ENCODE measurements at places on chromosomes 16 and 17.

- no peak for DNase-seq
These were observed 204.7 kb downstream of the HS3ST4 start for GRCh38 chr16:25896411-25896810.

DNA sequence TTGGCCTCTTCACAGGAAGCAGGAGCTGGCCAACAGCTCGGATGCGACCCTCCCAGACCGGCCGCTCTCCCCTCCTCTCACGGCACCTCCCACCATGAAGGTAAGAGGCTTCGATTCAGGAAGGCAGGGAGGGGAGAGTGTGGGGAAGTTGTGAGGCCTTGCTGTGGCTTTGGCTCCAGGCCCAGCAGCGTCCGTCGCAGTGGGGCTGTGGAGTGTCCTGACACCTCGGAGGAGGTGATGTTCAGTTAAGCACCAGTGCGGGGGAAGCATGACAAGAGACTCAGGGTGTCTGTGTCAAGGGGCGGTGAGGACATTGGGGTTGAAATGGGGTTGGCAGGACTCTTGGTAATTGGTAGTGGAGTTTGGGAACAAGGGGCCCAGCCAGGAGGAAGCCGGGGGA, 109.0 kb downstream of the RAP1GAP2 start:
- no peak for DNase-seq

DNA sequence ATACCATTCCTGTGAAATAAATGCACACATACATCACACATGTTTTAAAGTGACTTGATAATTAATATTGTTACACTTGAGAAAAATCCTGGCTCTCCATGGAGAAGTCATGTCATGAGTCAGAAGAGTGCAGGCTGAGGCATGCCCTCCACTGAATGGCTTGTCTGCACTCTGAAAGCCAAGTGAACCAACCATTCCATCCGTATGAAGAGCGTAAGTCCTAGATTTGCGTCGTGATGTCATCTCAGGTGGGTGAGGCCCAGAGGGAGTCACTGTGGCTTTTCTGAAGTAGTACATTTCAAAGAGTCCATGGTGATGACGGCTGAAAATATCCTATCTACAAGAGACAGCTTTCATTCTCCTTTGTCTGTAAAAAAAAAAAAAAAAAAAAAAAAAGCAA, 83.5 kb upstream of the IRX5 start:
- peak; percentile 1 for DNase-seq

- DNase-seq = no peak
These were observed 12.5 kb upstream of the TXNDC11 start for GRCh38 chr16:11755022-11755760.

DNA sequence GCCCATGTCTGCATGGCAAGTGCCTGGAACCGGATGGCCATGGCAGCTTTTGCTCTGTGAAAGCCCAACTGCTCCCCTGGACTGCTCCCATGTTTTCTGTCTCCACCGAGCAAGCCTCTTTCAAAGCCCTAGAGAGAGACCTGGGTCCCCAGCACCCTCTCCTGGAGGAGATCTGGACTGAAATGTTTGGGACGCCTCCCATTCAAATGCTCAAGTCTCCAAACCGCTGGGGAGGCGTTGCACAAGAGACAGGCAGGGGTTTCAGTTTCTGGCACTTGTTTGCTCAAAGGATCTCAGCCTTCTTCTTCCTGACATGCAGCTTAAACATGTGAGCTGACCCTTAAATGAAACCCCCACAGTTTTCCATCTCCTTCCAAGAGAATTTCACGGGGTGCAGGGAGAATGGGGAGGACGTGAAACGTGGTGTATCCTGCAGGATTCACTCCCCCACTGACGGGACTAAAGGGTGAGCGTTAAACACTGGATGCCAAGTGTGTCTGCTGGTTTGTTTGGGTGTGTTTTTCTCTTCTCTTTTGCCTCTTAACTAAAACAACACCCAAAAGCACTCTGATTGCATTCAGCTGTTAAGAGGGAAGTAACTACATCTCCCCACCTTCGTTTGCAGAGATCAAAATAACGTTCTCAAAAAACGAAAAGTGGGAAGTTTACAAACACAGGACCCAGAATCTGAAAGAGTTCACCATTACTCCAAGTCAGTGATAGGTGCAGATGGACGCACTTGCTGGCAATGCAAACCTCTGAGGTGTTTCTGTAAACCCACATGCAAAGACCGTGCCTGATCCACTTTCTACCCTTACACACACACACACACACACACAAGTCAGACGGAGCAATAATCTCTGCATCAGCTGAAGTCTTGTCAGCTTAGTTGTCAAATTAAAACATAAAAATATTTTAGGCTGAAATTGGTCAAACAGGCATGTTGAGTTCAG, 256.9 kb downstream of the C16orf95 start:
- DNase-seq = no peak

- DNase-seq = no peak
These were observed 8.8 kb downstream of the MAP3K3 start for GRCh38 chr17:63631062-63631461.

GRCh38 chr16:77331043-77331442, 103.8 kb downstream of the ADAMTS18 start:
- DNase-seq = no peak

DNA sequence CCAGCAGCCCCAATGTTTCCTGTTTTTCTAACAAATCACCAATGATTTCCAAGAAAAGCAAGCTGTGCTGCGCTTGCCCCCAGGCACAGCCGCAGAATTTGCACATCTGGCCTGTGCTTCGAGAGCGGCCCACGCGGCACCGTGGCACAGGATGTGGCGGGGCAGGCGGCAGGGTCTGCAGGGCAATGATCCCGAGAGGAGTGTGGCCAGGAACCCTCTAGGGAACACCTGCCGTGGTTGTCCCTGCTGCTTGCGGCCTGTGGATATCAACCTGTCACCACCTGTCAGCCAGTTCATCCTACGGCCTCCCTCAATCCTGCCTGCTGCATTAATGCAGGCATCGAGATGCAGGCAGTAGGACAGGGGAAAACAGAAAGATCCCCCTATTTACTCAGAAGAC, 24.0 kb downstream of the PIK3R5 start:
- DNase-seq = no peak

- peak; percentile 88 for DNase-seq
These were observed 116.6 kb upstream of the SALL1 start for GRCh38 chr16:51267681-51268080.

DNA sequence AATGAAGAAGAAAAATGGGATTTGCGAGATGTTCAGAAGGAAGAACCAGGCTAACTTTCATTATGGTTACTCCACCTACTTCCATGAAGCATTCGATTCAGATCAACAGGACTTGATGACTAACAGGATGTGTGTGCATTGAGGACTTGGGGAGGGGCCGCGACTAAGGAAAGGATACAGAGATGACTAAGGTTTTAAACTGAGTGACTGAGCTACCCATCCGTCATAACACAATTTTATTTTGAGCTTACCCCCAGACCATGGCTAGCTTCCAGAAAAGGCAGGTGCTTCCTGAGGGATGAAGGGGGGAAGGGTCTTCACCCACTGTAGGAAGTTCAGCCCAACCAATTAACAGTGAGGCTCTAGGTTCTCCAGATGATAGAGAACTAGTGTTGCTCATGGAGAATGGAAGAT, 2.5 kb upstream of the CDYL2 start:
- DNase-seq = peak; percentile 73

DNA sequence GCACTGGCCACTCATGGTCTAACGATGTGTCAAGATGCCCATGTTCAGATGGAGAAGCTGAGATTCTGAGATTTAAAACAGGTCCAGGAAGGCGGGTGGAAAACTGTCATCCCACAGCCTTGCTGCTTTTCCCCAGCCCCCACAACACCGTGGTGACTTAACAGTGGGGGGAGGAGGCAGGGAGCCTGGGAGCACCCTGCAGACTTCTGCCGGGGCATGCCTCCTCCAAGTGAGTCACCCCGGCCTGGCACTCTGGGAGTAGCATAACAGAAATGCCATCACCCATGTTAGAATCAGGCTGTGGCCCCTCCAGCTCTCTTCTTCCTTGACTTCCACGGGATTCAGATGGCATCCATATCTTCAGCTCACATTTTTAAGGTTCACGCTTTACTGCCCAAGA, 164.8 kb downstream of the CBLN1 start:
- DNase-seq = no peak

- DNase-seq = no peak
These were observed 6.2 kb upstream of the TMEM92 start for GRCh38 chr17:50268026-50268425.

DNA sequence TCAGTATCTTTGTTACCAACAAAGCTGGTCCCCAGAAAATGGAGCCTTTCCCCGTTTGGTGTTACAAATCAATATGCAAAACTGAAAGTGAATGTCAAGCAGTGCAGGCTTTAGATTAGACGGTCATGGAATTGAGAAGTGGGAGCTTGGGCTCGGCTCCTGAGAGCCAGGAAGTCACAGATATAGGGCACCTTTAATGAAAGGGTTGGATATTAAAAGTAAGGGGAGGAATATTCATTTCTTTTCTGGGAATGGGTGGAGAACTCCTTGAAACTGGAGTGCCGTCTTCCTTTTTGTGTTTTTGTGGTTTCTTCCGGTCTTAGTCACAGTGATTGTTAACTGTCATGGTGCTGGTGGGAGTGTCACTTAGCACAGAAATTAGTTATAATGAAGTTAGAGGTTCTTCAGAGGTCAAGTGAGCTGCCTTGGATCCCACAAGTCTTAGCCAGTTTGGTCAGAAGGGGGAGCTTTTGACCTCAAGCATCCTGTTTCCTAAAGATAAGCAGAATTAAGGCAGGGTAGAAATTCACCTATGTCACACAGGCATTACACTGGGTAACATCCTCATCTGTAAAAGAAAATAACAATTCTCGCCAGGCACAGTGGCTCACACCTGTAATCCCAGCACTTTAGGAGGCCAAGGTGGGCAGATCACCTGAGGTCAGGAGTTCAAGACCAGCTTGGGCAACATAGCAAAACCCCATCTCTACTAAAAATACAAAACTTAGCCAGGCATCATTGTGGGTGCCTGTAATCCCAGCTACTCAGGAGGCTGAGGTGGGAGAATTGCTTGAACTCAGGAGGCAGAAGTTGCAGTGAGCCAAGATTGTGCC, 9.6 kb upstream of the EIF1 start:
- DNase-seq = peak; percentile 98

DNA sequence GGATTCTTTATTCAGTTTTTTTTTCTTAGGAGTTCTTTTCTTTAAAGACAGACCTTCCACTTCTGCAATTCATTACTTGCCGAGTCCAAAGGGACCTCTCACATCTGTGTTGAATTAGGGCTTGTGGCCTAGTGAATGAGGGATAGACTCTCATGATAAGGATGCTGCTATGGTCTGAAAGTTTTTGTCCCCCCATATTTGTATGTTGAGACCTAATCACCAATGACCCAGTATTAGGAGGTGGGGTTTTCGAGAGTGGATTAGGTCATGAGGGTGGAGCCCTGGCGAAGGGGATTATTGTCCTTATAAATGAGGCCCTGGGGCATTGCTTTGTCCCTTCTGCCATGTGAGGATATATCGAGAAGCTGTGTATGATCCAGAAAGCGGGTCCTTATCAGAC, 9.5 kb downstream of the KRT12 start:
- no peak for DNase-seq

DNA sequence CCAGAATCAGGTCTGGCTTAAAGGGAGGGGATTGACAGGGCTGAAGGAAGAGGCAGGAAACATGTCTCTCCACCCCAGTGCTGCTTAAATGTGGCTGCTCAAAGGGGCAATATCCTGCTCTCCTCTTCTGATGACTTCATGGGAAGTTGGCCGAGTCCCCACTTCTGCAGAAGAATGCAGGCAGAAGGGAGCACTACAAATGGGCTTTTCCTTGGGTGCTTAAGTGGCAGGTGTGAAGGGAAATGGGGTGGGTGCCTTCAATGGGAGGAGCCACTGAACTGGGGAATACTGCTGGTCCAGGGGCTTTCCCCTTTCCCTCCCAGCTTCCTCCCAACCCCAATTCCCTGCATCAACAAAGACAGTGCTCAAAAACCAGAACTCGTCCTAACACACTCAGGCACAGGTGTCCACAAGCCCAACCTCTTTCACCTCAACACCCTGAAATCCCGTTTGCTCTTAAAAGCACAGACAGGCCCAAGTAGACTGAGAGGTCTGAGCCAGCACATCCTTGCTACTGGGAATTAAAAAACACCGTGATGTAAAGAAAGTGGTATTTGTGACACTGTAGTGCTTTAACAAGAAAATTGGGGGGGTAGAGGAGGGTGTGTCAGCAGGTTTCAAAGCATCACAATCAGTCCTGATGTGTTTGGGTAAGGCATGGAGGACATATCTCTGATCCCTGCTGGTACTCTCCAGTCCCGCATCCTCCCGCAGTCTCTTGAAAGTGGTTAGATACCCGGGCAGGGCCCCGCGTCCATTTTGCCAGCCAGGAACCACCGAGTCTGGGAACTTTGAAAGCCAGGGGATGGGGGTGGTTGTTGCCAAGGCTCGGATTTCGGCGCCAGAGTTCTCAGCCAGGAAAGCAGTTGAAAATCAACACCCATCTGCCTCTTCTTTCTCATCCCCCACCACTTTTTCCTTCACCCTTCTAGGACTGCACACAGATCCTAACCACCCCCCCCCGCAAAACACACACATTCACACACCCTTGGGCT, 1.6 kb downstream of the CA10 start:
- DNase-seq = no peak

GRCh38 chr17:14919631-14920213, 345.4 kb downstream of the PMP22 start:
- no peak for DNase-seq

DNA sequence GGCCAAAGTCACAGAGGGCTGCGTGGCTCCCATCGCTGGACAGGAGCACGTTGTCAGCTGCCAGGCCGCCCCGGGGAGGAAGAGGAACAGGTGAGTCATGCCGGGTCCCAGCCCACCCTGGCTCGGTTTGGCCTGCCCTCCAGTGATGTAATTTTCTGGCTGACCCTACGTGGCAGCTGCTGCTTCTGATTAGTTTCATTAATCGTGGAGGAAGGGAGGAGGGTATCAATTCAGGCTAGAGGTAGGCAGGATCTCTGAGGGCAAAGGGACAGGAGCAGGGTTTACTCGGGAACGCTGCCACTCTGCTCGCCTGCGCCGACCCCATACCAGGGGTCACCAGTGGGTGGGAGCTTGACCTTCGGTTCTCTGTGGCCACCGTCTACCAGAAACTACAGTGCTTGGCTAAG, 11.7 kb upstream of the SPATA32 start:
- no peak for DNase-seq

- DNase-seq = peak; percentile 55
These were observed at the start of gene CYBA for GRCh38 chr16:88650749-88651275. Gene CYBA (minus strand): TSS chr16:88651053. CDS start chr16:88651013, 40 bp downstream.

GRCh38 chr17:78252111-78252634, 20.7 kb downstream of the TMEM235 start:
- DNase-seq = no peak

DNA sequence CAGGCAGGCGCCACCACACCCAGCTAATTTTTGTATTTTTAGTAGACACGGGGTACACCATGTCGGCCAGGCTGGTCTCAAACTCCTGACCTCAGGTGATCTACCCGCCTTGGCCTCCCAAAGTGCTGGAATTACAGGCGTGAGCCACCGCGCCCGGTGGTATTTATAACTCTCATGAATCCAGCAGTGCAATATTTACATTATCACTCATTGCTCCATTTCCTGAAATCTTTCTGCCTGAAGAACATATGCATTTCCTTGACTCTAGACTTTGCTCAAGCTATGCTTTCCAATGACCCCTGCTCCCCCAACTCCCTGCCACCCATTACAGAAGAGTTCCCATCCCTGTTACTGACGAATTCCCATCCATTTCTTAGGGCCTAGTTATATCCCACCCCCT, 19.7 kb upstream of the NDUFAB1 start:
- DNase-seq = no peak
